HFFc6 (cell line): ENCODE measurements at places on chromosomes 3 and 15. TPM values are rescaled to one million over a fixed set of nuclear protein-coding genes. Genes with fewer than 3 reads are reported as not detected.

DNA sequence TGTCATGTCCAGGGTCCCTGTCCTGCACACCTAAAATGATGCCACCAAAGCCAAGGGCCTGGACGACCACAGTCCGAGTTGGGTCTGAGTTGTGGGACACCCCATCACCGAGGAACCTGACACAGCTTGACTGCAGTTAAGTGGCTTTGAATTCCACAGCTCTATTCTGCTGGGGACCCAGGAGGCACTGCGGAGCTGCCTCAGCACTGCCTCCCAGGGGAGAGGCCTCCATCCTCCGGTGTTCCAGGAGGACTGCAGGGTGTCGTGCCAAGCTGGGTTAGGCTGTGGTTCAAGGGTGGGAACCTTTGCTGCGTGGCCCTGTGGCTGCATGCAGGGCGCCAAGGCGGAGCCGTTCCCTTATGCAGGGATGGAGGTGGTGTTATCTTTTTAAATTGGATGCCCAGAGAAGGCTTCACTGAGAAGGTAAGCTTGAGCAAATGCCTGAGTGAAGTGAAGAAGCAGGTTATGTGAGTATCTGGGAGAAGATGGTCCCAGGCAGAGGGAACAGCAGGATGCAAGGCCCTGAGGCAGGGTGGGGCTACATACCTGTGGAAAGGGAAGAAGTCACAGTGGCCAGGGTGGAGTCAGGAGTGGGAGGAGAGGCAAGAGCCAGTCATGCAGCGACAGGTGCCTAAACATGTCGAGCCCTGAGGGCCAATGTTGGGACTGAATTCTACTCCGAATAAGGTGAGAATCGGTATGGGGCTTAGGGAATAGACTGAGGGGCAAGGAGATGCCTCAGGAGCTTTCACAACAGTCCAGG is 144.8 kb downstream of the TPRA1 start:
- no peaks in the 10 kb centered on the region for H3K36me3 ChIP-seq
- H3K4me3 ChIP-seq, result no peak overlapping the region
- H3K4me1 ChIP-seq, result no peaks in the 10 kb centered on the region
- H3K27ac ChIP-seq, result no peak overlapping the region

DNA sequence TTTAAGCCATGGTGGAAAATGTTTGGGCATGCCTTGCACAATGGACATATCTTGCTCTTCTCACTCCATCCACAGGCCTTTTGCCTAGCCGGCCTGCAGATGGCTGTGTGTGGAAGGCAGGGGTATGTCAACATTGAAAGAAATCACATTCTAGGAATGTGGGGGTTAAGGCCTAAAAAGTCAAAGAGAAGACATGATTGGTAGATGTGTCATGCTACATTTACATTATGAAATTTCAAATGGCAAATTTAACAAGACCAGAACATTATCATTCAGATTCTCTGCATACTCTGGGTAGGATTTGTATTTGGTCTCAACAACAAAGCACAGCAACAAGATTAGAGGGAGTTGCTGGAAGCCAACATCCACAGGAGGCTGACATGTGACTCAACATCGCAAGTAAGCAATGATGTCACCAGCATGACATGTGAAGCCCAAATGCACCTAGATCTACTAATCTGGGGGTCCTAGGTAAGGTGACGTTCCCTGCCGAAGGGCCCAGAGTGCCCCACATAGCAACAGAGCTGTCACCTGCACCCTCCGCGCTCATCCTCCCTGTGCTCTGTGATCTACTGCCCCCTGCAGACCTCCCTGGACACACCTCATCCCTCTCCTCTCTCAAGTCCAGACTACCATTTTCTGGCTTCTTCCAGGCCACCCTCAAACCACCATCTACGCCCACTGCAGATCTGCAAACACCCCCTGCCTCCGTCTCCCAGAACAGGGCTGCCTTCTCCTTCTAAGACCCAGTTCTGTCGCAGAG is 39.4 kb downstream of the CLDN18 start:
- H3K27ac ChIP-seq, result peak overlapping the region; percentile 86
- H3K4me1 ChIP-seq, result peaks cover 39% of the 10 kb centered on the region
- peaks cover 25% of the 10 kb centered on the region for H3K36me3 ChIP-seq
- peak; percentile 85 for DNase-seq

Gene KBTBD13
- not detected in 2 replicates for total RNA-seq

DNA sequence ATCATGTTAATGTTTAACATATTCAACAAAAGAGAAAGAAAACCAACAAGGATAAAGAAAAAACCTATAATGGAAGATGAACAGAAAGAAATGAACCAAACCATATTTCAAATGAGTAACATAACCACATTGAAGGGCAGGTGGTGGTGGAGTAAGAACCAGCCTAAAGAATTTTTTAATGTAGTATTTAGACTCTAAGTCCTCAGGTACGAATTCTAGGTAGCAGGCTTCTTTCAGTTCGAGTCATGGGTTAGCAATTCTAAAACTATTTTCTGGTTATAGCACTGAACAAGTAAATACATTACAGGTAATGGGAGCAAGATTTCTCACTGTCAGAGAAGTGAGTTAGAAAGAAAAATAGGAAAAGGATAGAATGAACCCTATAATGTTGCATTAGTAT is 24.4 kb downstream of the DCBLD2 start:
- peaks cover 76% of the 10 kb centered on the region for H3K4me1 ChIP-seq
- no peak for DNase-seq
- H3K27ac ChIP-seq, result peak overlapping the region; percentile 2; the same call in 1 of the 2 replicates

Gene ZDHHC19
- total RNA-seq, result not detected in 3 replicates

Gene SLC15A2
- total RNA-seq, result 0.24 to 0.29 TPM in 2 of 3 replicates, not detected in the other

Gene P2RY14
- total RNA-seq, result not detected in 3 replicates

Gene LRRC3B
- not detected in 3 replicates for total RNA-seq

DNA sequence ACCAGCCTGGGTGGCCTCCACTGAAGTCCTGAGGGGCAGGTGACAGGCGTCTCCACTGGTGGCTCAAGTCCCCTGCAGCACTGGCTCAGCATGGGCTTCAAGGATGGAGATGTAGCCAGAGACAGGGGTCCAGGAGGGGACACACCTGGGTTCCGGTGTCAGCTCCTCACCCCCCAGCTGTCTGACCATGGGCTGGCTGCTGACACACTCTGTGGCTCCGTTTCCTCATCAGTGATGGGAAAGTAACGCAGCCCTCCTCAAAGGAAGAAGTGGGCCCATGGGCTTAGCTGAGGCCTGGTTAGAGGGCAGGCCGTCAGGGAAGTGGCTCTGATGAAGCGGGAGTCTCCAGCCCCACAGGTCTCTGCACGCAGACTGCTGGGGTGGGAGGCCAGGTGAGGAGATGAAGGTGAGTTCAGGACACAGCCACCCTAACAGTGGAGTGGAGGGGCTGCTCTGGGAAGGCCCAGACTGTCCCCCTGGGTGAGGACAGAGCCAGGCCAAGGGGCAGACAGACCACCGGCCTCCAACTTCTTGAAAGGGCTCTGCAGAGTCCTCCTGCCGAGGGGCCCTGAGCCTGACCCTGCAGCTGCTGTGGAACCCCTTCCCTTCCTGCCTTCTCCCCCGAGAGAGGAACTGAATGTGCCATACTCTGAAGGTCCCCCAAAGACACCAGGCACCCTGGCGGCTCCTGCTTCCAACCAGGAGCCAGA is 24.0 kb downstream of the PSTPIP1 start:
- H3K27me3 ChIP-seq, result no peaks in the 10 kb centered on the region; the same call in none of the 2 replicates
- no peak for DNase-seq
- peaks cover 24% of the 10 kb centered on the region for H3K4me1 ChIP-seq
- H3K36me3 ChIP-seq, result no peaks in the 10 kb centered on the region

Gene GOLGA8R
- 0.21 to 0.67 TPM in 2 of 3 replicates, not detected in the other for total RNA-seq

- no peaks in the 10 kb centered on the region for H3K36me3 ChIP-seq
- no peak overlapping the region for H3K4me3 ChIP-seq
- H3K27me3 ChIP-seq, result no peaks in the 10 kb centered on the region
- no peak for DNase-seq
Observed at GRCh38 chr3:4394048-4394447, 73.0 kb downstream of the SUMF1 start.

Gene KLHL40
- not detected in 3 replicates for total RNA-seq

Gene EPHB3
- 4.1 to 6.6 TPM (median 5.4 TPM) in 3 replicates for total RNA-seq

DNA sequence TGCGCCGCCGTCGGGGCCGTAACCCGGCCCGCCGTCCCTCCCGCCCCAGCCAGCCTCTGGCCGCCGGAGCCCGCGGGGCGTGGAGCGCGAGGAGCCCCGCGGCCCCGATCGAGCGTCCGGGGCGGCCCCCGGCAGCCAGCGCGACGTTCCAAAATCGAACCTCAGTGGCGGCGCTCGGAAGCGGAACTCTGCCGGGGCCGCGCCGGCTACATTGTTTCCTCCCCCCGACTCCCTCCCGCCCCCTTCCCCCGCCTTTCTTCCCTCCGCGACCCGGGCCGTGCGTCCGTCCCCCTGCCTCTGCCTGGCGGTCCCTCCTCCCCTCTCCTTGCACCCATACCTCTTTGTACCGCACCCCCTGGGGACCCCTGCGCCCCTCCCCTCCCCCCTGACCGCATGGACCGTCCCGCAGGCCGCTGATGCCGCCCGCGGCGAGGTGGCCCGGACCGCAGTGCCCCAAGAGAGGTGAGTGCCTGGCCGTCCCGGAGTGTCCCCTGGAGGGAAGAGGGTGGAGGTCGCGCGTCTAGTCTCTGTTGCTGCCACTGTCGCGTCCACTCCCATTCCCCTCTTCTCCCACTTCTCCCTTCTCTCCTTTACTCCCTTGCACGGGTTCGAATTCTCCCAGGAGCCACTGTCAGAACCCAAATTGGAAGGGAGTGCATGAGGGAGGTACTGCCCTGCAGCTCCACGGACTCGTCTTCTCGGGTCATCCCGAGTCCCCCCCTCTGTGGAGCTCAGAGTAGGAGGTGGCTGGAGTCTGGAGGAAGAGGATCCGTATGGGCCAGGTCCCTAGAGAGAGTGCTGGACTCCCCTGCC is 585 bp downstream of the CSK start:
- peak overlapping the region; percentile 95 for H3K4me3 ChIP-seq
- peak overlapping the region; percentile 76; the same call in 1 of the 2 replicates for H3K27ac ChIP-seq
- H3K27me3 ChIP-seq, result peaks cover 2% of the 10 kb centered on the region
- no peak for DNase-seq

DNA sequence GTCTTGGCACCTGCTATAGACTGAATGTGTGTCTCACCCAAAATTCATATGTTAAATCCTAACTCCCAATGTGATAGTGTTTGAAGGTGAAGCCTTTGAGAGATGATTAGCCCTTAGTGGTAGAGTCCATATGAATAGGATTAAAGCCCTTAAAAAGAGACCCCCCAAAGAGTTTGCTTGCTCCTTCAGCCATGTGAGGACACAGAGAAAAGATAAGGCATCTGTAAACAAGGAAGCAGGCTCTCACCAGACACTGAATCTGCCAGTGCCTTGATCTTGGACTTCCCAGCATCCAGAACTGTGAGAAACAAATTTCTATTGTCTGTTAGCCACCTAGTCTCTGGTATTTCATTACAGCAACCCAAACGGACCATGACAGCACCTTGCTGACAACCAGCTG is 16.6 kb downstream of the KPNA1 start:
- H3K36me3 ChIP-seq, result peaks cover 15% of the 10 kb centered on the region
- DNase-seq, result no peak
- peak overlapping the region; percentile 69 for H3K27ac ChIP-seq
- H3K27me3 ChIP-seq, result no peaks in the 10 kb centered on the region; the same call in 1 of the 2 replicates
- H3K4me3 ChIP-seq, result no peak overlapping the region; the same call in 1 of the 2 replicates
- peaks cover 56% of the 10 kb centered on the region for H3K4me1 ChIP-seq

Gene CACNA1D
- not detected in 3 replicates for total RNA-seq

Gene CPEB1
- total RNA-seq, result 4.5 to 6.7 TPM (median 5.7 TPM) in 3 replicates

GRCh38 chr3:176159796-176160195 is 1037.5 kb downstream of the TBL1XR1 start:
- no peaks in the 10 kb centered on the region for H3K4me1 ChIP-seq
- DNase-seq, result peak; percentile 6
- H3K27ac ChIP-seq, result no peak overlapping the region
- no peak overlapping the region for H3K4me3 ChIP-seq
- no peaks in the 10 kb centered on the region for H3K36me3 ChIP-seq
- H3K27me3 ChIP-seq, result peaks cover 2% of the 10 kb centered on the region

Gene NPRL2
- total RNA-seq, result 14.6 to 22.3 TPM (median 18.7 TPM) in 3 replicates

GRCh38 chr3:47420511-47421484 is 40.0 kb downstream of the PTPN23 start:
- peak overlapping the region; percentile 94 for H3K27ac ChIP-seq
- H3K4me1 ChIP-seq, result peaks cover 17% of the 10 kb centered on the region
- peak overlapping the region; percentile 67 for H3K4me3 ChIP-seq

DNA sequence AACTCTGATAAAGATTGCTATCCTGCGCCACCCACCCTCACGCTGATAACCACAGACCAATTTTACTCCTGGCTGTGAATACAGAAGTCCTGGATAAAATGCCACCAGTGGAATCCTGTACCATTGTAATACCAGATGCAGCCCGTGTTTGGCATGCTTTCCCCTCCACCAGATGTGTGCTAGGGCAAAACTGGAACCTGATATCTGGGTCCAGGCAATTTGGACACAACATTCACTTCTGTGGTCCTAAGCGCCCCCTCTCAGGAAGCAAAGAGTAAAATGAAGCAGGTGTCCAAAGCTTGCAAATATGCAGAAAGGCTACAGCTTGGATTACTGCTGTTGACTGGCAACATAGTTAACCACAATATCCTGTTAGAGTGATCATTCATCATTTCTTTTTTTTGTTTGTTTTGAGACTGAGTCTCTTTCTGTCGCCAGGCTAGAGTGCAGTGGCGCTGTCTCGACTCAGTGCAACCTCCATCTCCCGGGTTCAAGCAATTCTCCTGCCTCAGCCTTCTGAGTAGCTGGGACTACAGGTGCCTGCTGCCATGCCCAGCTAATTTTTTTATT is 32.8 kb downstream of the LOXL1 start:
- H3K4me3 ChIP-seq, result no peak overlapping the region
- peak overlapping the region; percentile 29 for H3K27ac ChIP-seq
- H3K27me3 ChIP-seq, result peaks cover 12% of the 10 kb centered on the region
- H3K4me1 ChIP-seq, result peaks cover 57% of the 10 kb centered on the region
- no peak for DNase-seq

DNA sequence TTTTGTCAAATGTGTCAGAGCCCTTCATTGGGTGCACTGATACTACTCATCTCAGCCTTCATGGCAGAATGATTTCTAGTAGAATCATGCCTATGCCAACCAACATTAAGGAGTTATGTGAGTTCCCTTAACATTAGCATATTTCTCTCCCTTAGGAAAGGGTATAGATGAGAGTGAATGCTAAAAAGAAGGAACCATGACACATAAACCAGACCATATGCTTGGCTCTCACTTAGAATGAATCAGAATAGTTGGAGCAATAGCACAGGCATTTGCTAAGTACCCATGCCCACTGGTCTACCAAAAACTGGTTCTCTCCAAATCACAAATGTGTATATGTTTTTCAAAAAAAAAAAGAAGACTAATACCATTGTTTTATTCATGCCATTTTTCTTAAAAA is 51.1 kb downstream of the STRIT1 start:
- H3K4me3 ChIP-seq, result peak overlapping the region; percentile 22; the same call in 1 of the 2 replicates
- peak; percentile 56 for DNase-seq
- H3K36me3 ChIP-seq, result peaks cover 13% of the 10 kb centered on the region; the same call in 1 of the 2 replicates
- H3K4me1 ChIP-seq, result peaks cover 54% of the 10 kb centered on the region
- H3K27ac ChIP-seq, result peak overlapping the region; percentile 84
- no peaks in the 10 kb centered on the region for H3K27me3 ChIP-seq

DNA sequence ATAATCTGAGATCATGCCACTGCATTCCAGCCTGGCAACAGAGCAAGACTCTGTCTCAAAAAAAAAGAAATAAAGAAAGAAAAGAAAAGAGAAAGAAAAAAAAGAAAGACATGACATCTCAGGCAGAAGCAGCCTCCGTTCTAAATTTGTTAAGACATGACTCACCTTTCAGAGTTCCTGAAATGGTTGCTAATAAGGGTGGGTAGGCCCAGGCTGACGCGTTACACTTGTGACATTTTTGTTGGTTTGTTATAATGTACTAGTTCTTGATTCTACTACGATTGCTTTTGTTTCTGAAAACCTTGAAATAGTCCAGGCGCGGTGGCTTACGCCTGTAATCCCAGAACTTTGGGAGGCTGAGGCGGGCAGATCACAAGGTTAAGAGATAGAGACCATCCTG is 21.0 kb downstream of the SLC25A20 start:
- no peaks in the 10 kb centered on the region for H3K27me3 ChIP-seq
- no peak overlapping the region for H3K4me3 ChIP-seq
- H3K36me3 ChIP-seq, result peaks cover 10% of the 10 kb centered on the region
- H3K27ac ChIP-seq, result peak overlapping the region; percentile 46; the same call in 1 of the 2 replicates

Gene ARNT2
- total RNA-seq, result 1.9 to 16.5 TPM (median 4.7 TPM) in 3 replicates
